Transverse colon (tissue), 4 donors: ENCODE measurements at places on chromosomes 6 and 20. TPM values are rescaled to one million over a fixed set of nuclear protein-coding genes. Genes with fewer than 3 reads are reported as not detected.

GRCh38 chr20:56809668-56810067, 180.6 kb downstream of the TFAP2C start:
- H3K4me3 ChIP-seq, result no peak overlapping the region
- H3K27me3 ChIP-seq, result no peaks in the 10 kb centered on the region
- no peaks in the 10 kb centered on the region for H3K4me1 ChIP-seq
- no peak overlapping the region for H3K27ac ChIP-seq
- no peak for DNase-seq

The TAGAP gene
- 7.9 TPM for total RNA-seq

GRCh38 chr6:167803816-167804215, 22.9 kb upstream of the AFDN start:
- no peak overlapping the region for H3K4me3 ChIP-seq
- DNase-seq, result no peak
- H3K27ac ChIP-seq, result no peak overlapping the region
- no peaks in the 10 kb centered on the region for H3K36me3 ChIP-seq

- DNase-seq, result no peak
- H3K36me3 ChIP-seq, result no peaks in the 10 kb centered on the region
- no peaks in the 10 kb centered on the region for H3K4me1 ChIP-seq
- no peak overlapping the region for H3K27ac ChIP-seq
- H3K4me3 ChIP-seq, result no peak overlapping the region
Measured at GRCh38 chr6:4272996-4273395, 137.6 kb upstream of the ECI2 start.

DNA sequence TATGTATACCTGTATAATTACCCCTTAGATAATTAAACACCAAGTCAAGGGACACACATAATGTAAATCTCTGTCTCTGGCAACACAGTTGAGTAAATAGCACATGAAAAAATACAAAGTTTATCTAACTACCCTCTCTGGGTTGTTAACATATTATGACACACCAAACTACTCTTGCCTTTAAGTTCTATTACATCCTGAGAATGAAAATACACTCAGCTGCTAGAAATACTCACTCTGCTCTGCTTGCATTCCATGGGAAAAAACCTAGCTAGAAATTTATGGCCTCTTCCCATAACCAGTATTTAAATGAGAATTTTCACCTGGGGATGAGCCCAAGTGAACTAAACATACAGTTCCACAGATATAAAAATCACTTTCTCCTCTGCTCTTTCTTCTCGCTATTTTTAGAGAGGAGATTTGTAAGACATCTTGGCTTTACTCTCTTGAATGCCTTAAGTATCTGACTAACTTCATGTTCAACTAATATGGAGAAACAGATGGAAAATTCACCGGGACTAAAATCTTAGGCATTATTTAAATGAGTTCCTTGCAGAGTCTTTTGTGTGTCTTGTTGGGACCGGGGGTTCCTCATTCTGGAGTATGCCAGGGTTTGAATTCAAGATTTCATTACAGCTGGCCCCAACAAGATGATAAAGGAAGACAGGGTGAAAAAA, 140.9 kb downstream of the GJA10 start:
- H3K4me1 ChIP-seq, result peaks cover 6% of the 10 kb centered on the region
- DNase-seq, result no peak
- no peak overlapping the region for H3K27ac ChIP-seq
- H3K27me3 ChIP-seq, result no peaks in the 10 kb centered on the region
- no peaks in the 10 kb centered on the region for H3K36me3 ChIP-seq
- no peak overlapping the region for H3K4me3 ChIP-seq

GRCh38 chr6:23177806-23178205, 608.4 kb downstream of the HDGFL1 start:
- H3K27me3 ChIP-seq, result no peaks in the 10 kb centered on the region
- no peak overlapping the region for H3K27ac ChIP-seq
- H3K36me3 ChIP-seq, result no peaks in the 10 kb centered on the region

- DNase-seq, result no peak
- H3K36me3 ChIP-seq, result no peaks in the 10 kb centered on the region
- H3K4me1 ChIP-seq, result no peaks in the 10 kb centered on the region
- H3K27ac ChIP-seq, result no peak overlapping the region
- H3K27me3 ChIP-seq, result no peaks in the 10 kb centered on the region
Measured at GRCh38 chr6:106370639-106371038, 10.1 kb downstream of the CRYBG1 start.

- no peaks in the 10 kb centered on the region for H3K36me3 ChIP-seq
- no peak for DNase-seq
- H3K4me1 ChIP-seq, result no peaks in the 10 kb centered on the region
- no peak overlapping the region for H3K27ac ChIP-seq
- no peak overlapping the region for H3K4me3 ChIP-seq
Measured at GRCh38 chr6:130517444-130517931, 151.7 kb downstream of the TMEM200A start.

GRCh38 chr20:5737966-5738365, 12.2 kb upstream of the SHLD1 start:
- DNase-seq, result no peak
- H3K4me3 ChIP-seq, result no peak overlapping the region
- H3K4me1 ChIP-seq, result peaks cover 12% of the 10 kb centered on the region
- no peaks in the 10 kb centered on the region for H3K27me3 ChIP-seq

DNA sequence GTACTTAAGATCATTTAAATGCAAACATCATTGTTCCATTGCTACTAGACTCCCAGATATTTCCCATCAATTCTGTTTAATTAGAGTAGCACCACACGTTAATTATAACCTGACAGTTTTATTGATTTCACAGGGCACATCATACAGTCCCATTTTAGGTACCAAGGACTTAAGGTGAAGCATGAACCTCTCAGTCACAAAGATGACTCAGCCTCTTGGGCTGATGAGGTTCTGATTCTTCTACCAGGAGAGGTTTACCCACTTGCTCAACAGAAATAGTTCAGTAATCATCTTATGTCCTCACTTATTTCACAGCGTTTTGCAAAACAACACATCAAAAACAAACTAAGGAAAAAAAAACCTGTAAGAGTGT, 98.5 kb downstream of the HIVEP2 start:
- no peak for DNase-seq
- peak overlapping the region; percentile 83 for H3K27ac ChIP-seq
- H3K4me3 ChIP-seq, result no peak overlapping the region
- H3K27me3 ChIP-seq, result no peaks in the 10 kb centered on the region
- no peaks in the 10 kb centered on the region for H3K36me3 ChIP-seq
- H3K4me1 ChIP-seq, result peaks cover 34% of the 10 kb centered on the region

The ENPP5 gene
- not detected for total RNA-seq

DNA sequence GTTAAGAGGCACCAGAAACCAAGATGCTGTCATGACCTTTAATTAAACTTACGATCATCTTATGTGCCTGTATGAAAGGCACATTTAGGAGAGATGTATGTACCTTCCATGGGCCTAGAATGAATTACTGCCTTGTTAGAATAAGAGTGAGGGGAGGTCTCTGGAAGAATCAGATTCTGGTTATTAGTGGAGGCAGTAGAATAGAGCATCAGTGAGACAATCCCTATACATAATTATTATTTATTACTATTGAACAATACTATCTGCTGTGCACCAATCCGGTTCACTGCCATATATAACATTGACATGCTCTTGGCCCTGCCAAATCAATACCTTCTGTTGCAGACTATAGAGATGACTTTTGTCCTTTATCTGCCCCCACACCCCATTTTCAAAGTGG, 776.5 kb downstream of the DHX35 start:
- no peaks in the 10 kb centered on the region for H3K4me1 ChIP-seq
- no peak for DNase-seq
- no peak overlapping the region for H3K4me3 ChIP-seq
- no peaks in the 10 kb centered on the region for H3K27me3 ChIP-seq
- H3K27ac ChIP-seq, result no peak overlapping the region
- H3K36me3 ChIP-seq, result no peaks in the 10 kb centered on the region

- peaks cover 28% of the 10 kb centered on the region for H3K4me1 ChIP-seq
- H3K36me3 ChIP-seq, result no peaks in the 10 kb centered on the region
- H3K27me3 ChIP-seq, result no peaks in the 10 kb centered on the region
- no peak overlapping the region for H3K4me3 ChIP-seq
- peak overlapping the region; percentile 21 for H3K27ac ChIP-seq
Measured at GRCh38 chr6:31711233-31711632, 3.9 kb upstream of the LY6G6D start.

GRCh38 chr20:44805979-44806620, 4.2 kb downstream of the RIMS4 start:
- H3K4me3 ChIP-seq, result no peak overlapping the region
- H3K27me3 ChIP-seq, result peaks cover 50% of the 10 kb centered on the region
- no peak overlapping the region for H3K27ac ChIP-seq
- H3K4me1 ChIP-seq, result no peaks in the 10 kb centered on the region

GRCh38 chr6:161792851-161793493, 519.1 kb upstream of the AGPAT4 start:
- H3K27ac ChIP-seq, result no peak overlapping the region
- H3K27me3 ChIP-seq, result no peaks in the 10 kb centered on the region
- H3K36me3 ChIP-seq, result no peaks in the 10 kb centered on the region
